Activated CD4-positive, alpha-beta T cell treated with anti-CD3 and anti-CD28 coated beads, Interleukin-2, amount 50 U/mL, for 4 hours (primary cell): ENCODE measurements at places on chromosomes 6 and 20.

DNA sequence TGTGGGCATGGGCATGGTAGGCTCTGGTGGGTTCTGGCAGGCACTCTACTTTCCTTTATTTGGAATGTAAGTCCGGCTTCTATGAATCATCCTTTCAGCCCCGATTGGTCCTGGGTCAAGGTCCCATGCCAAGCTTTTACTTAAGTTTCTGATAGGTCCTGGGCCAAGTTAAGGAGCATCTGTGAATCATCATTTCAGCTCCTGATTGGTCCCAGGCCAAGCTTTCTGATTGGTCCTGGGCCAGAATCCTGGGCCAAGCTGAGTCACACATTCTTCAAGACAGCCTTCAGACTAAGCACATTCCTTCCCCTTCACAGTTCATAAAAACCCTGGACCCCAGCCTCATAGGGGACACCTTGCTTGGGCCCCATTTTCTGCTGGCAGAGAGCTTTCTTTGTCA, 231.0 kb upstream of the EYS start:
- DNase-seq = no peak

- DNase-seq = no peak
These were observed 195.2 kb upstream of the POU3F2 start for GRCh38 chr6:98639089-98639635.

GRCh38 chr6:79385893-79386292, 151.3 kb downstream of the LCA5 start:
- no peak for DNase-seq

DNA sequence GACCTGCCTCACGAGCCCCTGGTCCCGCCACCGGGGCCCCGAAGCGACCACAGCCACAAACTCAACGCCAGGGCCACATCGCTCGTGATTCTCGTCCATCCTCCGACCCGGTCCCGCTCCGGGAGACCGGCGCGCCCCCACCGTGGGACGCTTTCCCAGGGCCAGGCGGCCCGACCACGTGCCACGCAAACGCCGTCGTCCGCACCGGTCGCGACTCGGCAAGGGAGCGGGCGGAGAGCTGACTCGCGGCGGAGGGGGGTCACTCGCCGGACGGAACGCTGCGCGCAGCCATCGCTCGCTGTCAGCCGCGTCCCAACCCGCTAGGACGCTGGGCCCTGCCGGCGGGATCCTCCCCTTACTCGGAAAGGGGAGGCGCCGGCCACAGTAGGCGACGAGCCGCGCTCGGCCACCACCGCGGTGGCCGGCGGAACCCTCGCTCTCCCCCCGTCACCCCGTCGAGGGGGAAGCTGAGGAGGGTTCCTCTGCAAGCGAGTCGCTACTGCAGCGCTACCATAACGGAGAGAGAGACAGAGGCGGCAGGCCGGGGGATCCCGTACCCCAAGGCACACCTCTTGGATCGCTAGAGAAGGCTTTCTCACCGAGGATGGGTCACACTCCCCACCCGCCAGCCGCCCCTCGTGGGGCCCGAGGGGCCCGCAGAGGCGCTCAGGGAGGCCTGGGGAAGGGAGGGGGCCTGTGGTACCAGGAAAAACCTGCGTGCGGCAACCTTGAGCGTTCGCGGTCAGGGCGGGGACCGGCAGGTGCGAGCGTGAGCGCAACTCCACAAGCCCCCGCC, 511.8 kb upstream of the ZNF337 start:
- peak; percentile 62 for DNase-seq
